ENCODE measurements at places on chromosomes 3 and 15.

DNA sequence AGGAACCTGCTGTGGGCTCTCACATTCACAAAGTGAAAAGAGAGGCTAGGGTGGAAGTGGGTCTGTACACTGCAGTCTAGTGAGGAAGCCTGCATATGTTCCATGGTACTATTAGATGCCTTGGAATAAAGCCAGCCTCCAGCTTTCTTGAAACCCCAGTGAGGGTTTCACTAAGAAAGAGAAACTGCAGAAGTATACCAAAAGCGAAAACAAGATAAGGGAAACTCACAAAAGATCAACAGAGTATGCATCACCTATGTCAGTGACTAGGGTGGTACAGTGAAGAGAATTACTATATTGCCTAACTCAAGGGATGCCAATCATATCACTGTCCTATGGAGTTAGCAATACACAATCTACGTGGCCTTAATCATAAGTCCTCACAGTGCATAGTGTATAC, 212.5 kb upstream of the GADL1 start:
- no peak for DNase-seq

- DNase-seq, result no peak
Observed at GRCh38 chr3:136161516-136161915, 34.6 kb downstream of the MSL2 start.

- peak; percentile 39 for DNase-seq
Observed at GRCh38 chr3:122356402-122356801, 26.6 kb downstream of the MIX23 start.

DNA sequence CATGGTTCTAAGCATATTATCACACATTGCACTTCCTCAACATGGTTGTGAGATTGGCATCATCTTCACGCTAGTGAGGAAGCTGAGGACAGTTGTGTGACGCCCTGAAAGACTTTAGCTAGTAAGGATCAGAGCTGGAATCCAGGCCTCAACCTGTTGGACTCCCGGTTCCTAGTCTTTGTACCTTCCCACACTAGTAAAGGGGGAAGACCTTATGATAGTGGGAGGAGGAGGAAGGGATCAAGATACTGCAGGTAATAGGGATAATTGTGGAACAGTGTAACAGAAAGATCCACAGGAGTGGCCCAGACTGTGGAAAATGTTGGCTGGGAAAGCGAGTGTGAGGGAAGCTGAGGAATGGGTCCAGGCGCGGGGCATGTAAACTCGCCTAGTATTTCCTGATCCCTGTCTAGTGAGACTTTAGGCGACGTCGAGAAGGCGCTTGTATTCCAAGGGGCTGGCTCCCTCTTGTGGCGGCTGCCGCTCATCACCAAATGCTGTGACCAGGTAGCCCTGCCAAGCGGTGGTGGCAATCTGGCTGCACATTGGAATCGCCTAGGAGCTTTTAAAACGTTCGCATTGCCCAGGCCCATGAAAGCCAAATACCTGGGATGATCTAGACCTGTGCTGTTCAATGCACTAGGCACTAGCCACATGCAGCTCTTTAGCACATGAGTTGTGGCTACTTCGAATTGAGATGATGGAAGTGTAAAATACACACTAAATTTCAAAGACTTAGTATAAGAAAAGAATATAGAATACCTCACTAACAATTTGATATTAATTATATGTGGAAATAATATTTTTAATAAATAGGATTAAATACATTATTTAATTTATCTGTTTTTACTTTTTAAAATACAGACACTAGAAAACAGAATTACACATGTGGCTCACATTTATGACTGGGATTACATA, 38.8 kb upstream of the CLDN18 start:
- DNase-seq, result peak; percentile 81

- no peak for DNase-seq
Observed at GRCh38 chr3:5888851-5889250, 701.3 kb downstream of the EDEM1 start.

All from HEK293T (cell line).